NCI-H1048 (cell line): ENCODE measurements at places on chromosomes 2 and 18.

GRCh38 chr18:74942319-74942910 lies 266.5 kb downstream of the PTGR3 start:
- DNase-seq = no peak

GRCh38 chr18:9756271-9756932 lies 48.3 kb downstream of the RAB31 start:
- DNase-seq = no peak

- DNase-seq = no peak
Measured at GRCh38 chr18:49011291-49011746, 60.6 kb upstream of the SMAD7 start.

DNA sequence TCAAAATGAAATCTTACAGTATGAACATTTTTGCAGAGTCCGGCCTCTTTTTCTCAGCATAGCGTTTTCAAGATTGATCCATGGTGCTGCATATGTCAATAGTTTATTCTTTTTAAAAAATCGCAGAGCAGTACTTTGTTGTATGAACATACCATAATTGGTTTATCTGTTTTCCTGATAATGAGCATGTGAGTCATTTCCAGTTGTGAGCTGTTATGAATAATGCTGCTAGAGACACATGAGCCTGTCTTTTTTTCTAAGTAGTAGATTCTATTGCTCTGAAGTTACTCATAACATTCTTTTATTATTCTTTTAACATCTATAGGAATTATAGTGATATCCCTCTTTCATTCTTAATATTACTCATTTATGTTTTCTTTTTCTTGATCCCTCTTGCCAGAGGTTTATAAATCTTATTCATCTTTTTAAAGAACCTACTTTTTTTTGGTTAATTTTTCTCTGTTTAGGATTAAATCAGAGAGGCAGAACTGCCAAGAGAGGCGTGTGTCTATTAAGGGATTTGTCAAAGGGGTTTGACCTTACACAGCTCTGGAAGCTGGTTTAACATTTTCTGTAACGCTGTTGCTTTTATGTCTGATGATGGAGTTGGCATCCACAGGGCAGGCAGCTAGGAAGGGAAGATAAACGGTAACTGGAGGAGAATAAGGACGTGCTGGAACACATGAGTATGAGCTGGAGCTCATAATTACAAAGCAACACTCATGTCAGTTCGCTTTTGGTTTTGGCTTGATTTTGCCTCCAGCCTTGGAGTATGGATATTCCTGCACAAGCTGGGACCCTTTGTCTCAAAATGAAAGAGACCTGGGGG lies 47.4 kb downstream of the MGAT5 start:
- no peak for DNase-seq

DNA sequence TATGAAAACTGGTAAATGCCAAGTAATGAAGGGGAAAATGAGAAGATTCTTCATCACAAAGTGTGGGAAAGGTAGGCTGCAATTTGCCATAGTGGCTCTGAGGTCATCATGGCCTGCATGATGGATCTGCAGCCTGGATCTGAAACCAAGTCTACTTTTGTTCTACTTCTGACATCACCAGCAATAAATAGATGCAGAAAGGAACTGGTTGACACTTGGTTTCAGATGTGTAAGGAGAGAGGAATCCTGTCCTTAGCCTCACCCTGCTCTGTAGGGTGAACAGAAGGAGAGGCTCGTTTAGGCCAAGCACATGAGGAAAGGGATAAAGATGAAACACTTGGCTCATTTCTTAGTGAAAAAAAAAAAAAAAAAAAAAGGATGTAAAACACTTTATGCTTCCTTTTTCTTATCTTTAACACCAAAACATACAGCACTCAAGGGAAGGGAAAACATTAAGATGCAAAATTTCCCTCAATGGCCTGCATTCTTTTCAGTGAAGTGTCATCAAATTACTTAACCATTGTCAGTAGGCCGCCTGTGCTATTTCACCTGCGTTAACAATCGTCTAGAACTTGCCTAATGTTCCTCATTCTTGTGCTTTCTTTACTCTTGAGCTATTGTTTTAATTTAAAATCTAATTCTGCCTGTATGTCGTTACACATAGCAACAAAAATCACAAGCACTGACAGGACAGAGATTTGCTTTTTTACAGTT lies 3.9 kb downstream of the NEB start:
- DNase-seq = no peak

GRCh38 chr2:54332386-54332785 lies 76.4 kb upstream of the TSPYL6 start:
- DNase-seq = no peak

DNA sequence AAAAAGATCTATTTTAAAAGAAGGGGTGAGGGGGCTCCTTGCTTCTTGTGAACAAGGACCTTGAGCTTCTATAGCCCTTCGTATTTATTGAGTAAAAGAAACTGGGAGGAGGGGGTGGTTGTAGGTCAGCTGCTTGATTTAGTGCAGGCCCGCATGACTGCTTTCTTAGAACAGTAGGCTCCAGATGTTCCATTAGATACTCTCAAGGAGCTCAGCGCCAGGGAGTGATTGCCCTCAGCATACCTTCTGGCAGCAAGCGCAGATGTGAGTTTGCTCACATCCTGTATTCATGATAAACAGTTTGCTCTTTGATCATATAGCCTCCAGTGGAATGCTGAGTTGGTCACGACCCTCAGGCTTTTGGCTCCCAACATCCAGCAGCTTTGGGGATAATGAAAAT lies 108.9 kb upstream of the XPO1 start:
- DNase-seq = no peak
